Putamen (tissue), 1 donor: ENCODE measurements at places on chromosomes 11 and 22.

- no peak for DNase-seq
These were observed 31.5 kb downstream of the SDHD start for GRCh38 chr11:112118176-112118575.

- no peak for DNase-seq
These were observed 58.1 kb downstream of the GGTLC2 start for GRCh38 chr22:22702237-22703202.

- DNase-seq = no peak
These were observed 706 bp downstream of the DCPS start for GRCh38 chr11:126304457-126305075.

DNA sequence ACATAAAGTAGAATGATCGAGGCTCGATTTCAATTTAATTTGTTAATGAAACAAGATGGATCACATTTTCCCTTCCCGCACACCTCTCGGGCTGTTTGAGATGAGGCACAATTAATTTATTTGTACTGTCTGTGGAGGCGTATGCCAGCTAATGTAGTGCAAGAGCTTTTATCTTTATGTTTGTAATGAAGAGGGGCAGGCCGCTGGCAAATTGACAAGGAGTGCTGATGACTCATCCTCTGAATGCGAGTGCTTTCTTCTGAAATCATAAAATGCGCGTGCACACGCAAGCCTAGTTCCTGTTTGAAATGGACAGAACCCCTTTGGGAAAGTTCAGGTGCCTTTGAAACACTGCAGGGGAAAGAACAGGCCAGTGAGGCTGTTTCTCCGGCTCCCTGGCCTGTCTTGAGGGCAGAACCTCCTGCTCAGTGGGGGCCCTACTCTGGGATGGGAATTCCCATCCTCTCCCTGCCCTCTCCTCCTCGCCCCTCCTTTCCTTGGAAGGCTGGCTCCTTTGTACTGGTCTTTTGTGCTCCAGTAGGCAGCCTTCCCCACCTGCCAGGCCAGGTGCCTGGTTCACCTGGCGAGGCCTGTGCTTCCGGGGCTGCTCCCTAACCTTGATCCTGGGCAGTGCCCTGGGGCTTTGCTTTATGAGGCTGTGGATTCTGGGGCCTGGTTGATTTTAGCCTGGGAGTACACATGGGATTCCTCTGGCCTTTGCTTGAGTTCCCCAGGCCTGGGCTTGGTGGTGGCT is 50.3 kb downstream of the TEAD1 start:
- no peak for DNase-seq

DNA sequence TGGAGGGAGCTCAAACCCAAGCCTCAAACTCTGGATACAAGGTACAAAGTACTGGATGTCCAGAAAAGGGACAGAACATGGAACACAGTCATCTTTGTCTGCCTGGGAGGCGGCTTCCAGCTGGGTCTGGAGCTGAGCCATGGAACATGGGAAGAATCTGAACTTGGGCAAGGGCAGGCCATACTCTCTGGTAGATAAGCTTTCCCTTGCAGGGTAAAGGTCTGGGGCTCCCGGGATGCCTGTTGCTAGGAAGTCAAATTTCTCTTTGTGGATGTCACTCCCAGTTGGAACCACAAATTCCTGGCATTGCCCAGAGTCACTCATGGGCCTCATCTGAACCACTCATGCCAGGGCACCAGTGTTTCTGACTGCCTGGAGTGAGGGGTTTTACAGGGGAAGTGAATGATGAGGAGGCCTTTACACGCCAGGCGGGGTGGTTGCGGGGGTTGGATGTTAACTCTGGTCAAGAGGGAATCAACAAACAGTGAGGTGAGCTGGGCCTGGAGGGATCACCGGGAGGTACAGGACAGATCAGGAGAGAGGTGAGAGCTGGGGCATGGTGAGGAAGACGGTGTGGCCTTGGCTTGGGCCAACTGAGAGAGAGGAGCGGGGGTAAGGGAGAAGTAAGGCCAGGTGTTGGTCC is 5.7 kb downstream of the FTH1 start:
- peak; percentile 78 for DNase-seq

GRCh38 chr22:20395907-20396287 is 1.9 kb downstream of the ZNF74 start:
- DNase-seq = no peak

DNA sequence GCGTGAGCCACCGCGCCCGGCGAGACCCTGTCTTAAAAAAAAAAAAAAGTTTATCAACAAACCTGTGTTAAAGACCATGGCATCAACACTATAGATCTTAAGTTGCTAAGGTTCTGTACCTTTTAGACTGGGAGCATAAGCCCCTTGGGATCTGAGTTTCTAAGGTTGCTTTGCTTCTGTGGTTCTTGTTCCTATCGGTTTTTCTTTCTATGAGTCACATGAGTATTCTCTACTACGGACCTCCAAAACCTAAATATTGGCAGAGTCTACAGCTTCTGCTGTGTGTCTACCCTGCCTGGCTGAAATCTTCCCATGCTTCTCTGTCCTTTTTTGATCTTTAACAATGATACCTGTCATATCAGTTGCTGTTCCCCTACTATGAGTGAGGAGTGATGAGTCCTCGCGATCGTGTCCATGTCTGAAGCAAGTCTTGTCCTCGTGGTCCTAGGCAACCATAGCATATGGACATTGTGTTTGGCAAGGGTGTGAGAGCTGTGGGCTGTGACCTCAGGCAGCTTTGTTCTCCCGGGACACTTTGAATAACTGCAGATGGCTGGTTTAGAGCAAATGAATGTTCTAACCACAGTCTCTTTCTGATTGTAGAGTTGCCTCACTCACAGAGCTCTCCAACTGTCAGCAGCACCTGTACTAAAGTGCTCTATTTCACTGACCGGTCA is 9.0 kb upstream of the DLAT start:
- DNase-seq = no peak

GRCh38 chr22:31082606-31083376 is 1.7 kb downstream of the SMTN start:
- no peak for DNase-seq

DNA sequence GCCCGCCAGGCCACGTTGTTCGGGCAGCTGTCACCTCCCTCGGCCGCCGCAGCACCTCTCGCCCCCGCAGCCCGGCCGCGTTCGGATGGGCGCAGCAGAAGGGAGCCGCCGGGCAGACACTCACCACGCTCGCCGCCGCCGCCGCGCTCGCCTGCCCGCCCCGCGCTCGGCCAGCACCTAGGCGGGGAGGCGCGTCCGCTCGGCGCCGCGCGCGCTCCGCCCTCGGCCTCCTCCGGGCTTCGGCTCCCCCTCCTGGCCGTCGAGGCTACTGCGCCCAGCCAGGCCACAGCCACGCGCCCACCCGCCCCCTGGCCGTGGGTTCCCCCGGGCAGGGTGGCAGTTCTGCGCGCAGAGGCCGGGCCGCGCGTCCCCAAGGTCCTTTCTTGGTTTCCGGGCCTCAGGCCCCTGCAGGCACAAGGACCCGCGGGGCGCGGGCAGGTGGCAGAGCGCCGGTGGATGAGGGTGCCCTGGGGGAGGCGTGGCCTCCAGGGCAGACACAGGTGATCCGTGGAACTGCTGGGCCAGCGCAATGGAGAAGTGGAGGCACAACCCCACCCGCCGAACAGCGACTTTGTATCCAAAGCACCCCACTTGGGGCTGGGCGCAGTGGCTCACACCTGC is at the start of gene SLC25A22:
Gene SLC25A22 (minus strand): TSS at position 189 of the 621 bp plus-strand sequence. CDS start 3,275 bp downstream, outside the sequence.
- DNase-seq = peak; percentile 76

GRCh38 chr11:78262691-78263090 is 74.0 kb downstream of the USP35 start:
- DNase-seq = no peak

DNA sequence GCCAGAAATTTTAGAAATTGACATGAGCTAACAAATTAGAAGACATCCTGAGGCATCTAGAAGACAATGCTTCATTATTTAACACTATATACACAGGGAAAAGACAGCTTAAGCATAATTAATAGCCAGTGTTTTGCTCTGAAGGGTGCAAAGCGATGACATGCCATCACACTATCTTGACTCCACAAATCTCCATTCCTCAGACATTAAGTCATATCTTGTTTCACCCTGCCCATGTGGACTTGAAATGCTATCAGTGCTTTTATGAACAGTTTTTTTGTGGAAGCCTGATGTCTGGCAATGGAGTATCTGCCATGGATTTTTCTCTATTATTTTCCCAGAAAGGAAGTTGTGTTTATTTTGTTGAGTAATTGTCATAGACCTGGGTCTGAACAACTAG is 2.3 kb downstream of the CARD18 start:
- DNase-seq = no peak

GRCh38 chr11:8086001-8086479 is 5.0 kb downstream of the TUB start:
- DNase-seq = no peak
